ENCODE measurements at places on chromosomes 5 and 9. TPM values are rescaled to one million over a fixed set of nuclear protein-coding genes. Genes with fewer than 3 reads are reported as not detected.

DNA sequence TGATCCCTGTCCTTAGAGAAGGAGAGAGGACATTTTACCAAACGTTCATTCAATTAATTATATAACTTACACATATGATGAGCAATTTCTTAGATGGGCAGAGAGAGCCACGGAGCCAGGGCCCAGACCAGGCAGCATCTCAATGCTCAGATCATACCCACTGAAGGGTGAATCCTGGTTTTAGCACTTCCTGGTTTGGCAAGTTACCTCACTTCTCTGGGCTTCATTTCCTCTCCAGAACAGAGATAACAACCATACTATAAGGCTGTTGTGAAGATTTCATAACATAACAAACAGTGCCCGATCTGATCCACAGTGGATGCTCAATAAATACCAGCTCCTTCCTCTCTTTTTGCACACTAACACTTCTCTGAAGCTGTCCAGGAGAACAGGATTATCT is 271.1 kb downstream of the DENND1A start:
- H3K36me3 ChIP-seq, result no peaks in the 10 kb centered on the region
- H3K27me3 ChIP-seq, result no peaks in the 10 kb centered on the region
- H3K27ac ChIP-seq, result no peak overlapping the region

GRCh38 chr9:35859310-35859989 is 10.8 kb downstream of the OR13J1 start:
- H3K36me3 ChIP-seq, result no peaks in the 10 kb centered on the region
- no peaks in the 10 kb centered on the region for H3K27me3 ChIP-seq
- no peak for DNase-seq
- H3K4me1 ChIP-seq, result no peaks in the 10 kb centered on the region
- no peak overlapping the region for H3K4me3 ChIP-seq

- no peak overlapping the region for H3K27ac ChIP-seq
- no peaks in the 10 kb centered on the region for H3K36me3 ChIP-seq
- no peak for DNase-seq
- no peak overlapping the region for H3K4me3 ChIP-seq
Observed at GRCh38 chr9:25733336-25733982, 55.2 kb upstream of the TUSC1 start.

DNA sequence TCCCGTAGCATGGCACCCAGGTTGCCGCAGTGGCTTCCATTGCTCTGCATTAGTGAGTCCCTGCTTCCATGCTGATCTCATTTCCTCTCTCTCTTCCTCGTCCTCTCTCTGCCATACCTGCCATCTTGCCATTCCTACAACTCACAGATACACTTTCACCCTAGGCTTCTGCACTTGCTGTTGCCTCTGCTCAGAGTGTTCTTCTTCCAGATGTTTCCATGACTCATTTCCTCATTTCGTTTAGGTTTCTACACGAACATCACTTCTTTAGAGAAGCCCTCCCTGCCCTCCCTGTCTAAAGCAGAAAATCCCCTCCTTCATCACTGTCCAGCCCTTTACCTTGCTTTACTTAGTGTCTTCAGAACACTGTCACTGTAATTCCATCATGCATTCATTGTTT is 115.2 kb upstream of the WWC1 start:
- H3K4me1 ChIP-seq, result no peaks in the 10 kb centered on the region
- no peak overlapping the region for H3K27ac ChIP-seq
- H3K27me3 ChIP-seq, result no peaks in the 10 kb centered on the region

Gene EPB41L4B
- total RNA-seq, result 28.0 TPM

Gene PCDHGB7
- total RNA-seq, result 14.6 TPM

DNA sequence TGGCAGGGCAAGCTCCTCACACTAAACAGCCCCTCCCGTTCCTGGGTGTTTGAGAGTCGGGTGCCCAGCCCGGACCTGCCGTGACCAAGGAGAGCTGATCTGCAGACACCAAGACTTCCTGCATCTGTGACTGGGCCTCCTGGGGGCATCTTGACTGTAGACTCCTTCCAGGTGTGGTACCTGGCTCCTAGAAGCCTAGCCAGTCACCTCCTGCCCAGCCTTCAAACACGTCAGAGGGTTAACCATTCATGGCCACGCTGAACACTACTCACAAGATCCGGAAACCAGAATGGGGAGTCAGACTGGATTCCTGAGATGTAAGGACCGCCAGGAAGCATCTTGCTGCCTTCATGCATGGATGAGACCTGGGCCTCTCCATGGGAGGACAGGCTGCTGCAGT is 3.7 kb upstream of the LCN2 start:
- no peaks in the 10 kb centered on the region for H3K4me1 ChIP-seq
- H3K27ac ChIP-seq, result no peak overlapping the region
- DNase-seq, result no peak
- no peak overlapping the region for H3K4me3 ChIP-seq
- H3K27me3 ChIP-seq, result no peaks in the 10 kb centered on the region

GRCh38 chr5:55578771-55579170 is 44.0 kb upstream of the PLPP1 start:
- H3K27me3 ChIP-seq, result no peaks in the 10 kb centered on the region
- peaks cover 37% of the 10 kb centered on the region for H3K4me1 ChIP-seq

Gene OR1J2
- not detected for total RNA-seq

DNA sequence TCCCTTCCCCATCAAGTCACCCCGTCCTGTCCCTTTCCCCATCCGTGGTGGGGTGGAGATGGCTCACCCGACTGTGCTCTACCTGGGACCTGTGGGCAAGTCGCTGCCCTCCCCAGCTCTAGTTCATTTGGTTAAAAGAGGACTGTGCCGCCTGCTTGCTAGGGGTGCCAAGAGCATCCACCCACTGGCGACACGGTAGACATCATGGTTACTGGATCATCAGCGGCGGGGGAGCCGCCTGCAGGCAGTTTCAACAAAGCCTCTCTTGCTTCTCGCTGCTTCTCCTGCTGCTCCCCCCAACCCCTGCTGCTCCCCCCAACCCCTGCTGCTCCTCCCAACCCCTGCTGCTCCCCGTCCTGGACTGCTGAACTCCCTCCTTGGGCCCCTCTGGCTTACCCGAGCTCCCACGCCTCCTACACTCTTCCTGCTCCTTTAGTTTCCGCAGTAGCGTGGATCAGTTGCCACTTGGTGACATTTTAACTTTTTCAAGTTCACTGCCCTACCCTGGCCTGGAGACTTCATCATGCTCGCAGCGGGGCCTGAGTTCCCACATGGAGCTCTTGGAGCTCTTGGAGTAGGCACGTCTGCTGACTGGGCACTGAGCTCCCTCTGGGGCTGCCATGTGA is 22.0 kb upstream of the SCGB3A1 start:
- H3K27me3 ChIP-seq, result no peaks in the 10 kb centered on the region
- H3K27ac ChIP-seq, result no peak overlapping the region
- no peak for DNase-seq
- no peak overlapping the region for H3K4me3 ChIP-seq
- no peaks in the 10 kb centered on the region for H3K36me3 ChIP-seq
- H3K4me1 ChIP-seq, result no peaks in the 10 kb centered on the region

DNA sequence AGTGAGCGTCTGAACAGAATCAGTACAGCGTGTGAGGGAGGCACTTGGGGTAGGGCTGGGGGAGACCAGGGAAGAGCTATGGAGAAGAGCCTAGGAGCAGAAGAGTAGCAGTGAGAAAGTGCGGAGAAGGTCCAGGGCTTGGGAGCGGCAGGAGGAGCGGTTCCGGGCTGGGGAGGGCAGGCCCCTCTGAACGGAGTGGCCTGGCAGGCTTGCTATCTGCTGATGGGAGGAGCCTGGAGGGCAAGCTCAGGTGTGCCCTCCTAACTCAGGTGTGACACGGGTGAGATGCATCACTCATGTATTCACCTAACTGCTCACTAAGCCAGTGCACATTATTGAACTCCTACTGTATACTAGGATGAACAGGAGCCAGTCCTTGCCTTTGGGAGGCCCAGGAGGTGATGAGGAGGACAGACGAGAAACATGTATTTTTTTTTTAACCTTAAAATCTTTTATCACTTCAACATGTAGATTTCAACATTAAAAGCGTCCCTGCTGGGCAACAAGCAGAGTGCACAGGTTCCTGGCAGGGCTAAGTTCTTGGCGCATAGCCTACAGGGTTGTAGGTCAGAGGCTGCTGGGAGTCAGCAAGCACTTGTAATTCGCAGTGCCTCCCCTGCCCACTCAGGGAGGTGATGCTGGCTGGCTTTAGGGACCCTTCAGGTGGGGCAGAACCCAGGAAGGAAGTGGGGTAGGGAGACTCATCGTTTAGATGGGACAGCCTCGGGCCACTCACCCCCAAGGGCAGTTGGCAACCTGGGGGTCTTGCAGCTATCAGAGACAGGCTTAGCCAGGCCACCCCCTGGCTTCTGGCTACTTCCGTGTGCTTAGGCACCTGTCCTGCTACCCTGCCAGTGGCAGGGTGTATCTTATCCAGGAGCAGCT is 55.5 kb downstream of the TMOD1 start:
- no peak overlapping the region for H3K4me3 ChIP-seq
- DNase-seq, result peak; percentile 69
- peak overlapping the region; percentile 70 for H3K27ac ChIP-seq
- H3K27me3 ChIP-seq, result no peaks in the 10 kb centered on the region
- no peaks in the 10 kb centered on the region for H3K36me3 ChIP-seq
- H3K4me1 ChIP-seq, result peaks cover 32% of the 10 kb centered on the region

GRCh38 chr5:154534457-154535050 is 56.5 kb upstream of the HAND1 start:
- H3K4me3 ChIP-seq, result no peak overlapping the region
- H3K4me1 ChIP-seq, result no peaks in the 10 kb centered on the region
- no peak for DNase-seq
- no peaks in the 10 kb centered on the region for H3K36me3 ChIP-seq

DNA sequence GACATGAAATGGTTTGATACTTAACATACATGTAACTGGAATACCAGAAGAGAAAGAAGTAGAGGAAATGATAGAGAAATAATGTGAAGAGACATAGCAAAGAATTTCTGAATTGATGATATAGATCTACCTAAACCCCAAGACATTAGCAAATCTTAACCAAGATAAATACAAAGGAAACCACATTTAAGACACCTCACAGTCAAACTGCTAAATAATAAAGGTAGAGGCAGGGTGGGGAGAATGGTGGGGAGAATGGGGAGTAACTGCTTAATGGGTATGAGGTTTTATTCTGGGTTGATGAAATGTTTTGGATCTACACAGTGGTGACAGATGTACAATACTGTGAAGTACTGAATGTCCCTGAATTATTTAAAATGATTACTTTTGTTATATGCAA is 17.5 kb downstream of the CARNMT1 start:
- H3K4me1 ChIP-seq, result no peaks in the 10 kb centered on the region
- H3K27ac ChIP-seq, result no peak overlapping the region
- H3K36me3 ChIP-seq, result no peaks in the 10 kb centered on the region
- H3K4me3 ChIP-seq, result no peak overlapping the region

DNA sequence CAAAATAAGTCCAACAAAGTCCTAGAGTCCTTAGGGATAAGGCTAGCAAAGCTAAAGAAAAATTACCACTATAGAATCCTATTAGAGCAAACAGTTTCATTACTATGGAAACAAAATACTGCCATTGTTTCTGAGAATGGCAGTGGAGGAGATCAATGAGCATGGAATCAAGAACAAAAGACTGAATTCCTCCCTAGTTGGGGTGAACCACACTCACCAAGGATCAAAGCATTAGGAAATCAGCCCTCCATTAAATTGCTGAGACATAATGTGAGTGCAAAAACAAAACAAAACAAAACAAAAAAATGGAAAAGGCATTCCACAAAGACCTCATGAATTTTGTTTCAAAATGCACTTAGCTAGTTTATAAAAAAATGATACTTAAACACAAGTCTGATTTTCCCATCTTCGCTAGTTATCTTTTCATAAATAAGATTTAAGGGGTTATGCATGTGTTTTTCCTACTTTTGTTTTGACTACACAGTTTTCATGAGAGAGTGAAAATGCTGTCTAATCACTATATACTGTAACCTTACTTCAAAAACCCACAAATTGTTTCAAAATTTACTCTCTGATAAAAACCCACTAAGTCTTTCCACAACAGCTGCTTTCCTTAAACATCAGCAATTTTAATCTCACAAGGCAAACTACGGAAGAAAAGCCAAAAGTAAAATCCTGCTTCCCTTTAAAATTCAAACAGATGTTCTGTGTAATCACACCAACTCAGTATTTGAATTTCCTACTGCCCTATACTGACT is 9.7 kb downstream of the SERINC5 start:
- H3K4me1 ChIP-seq, result peaks cover 17% of the 10 kb centered on the region
- H3K36me3 ChIP-seq, result no peaks in the 10 kb centered on the region
- no peak overlapping the region for H3K27ac ChIP-seq

- H3K27ac ChIP-seq, result no peak overlapping the region
- H3K27me3 ChIP-seq, result no peaks in the 10 kb centered on the region
- H3K36me3 ChIP-seq, result no peaks in the 10 kb centered on the region
- DNase-seq, result no peak
Observed at GRCh38 chr5:72368271-72368670, 48.1 kb downstream of the PTCD2 start.

GRCh38 chr9:98573749-98574278 is 134.9 kb downstream of the GABBR2 start:
- H3K27ac ChIP-seq, result no peak overlapping the region
- H3K4me1 ChIP-seq, result no peaks in the 10 kb centered on the region
- H3K27me3 ChIP-seq, result no peaks in the 10 kb centered on the region
- no peak overlapping the region for H3K4me3 ChIP-seq

Gene TTC23L
- 5.4 TPM for total RNA-seq

Gene LCN15
- not detected for total RNA-seq

Gene FOXD4L6
- not detected for total RNA-seq

- no peak overlapping the region for H3K27ac ChIP-seq
- no peaks in the 10 kb centered on the region for H3K36me3 ChIP-seq
- H3K27me3 ChIP-seq, result no peaks in the 10 kb centered on the region
- H3K4me1 ChIP-seq, result no peaks in the 10 kb centered on the region
- no peak overlapping the region for H3K4me3 ChIP-seq
- no peak for DNase-seq
Observed at GRCh38 chr9:11159318-11159862, 546.6 kb upstream of the PTPRD start.

DNA sequence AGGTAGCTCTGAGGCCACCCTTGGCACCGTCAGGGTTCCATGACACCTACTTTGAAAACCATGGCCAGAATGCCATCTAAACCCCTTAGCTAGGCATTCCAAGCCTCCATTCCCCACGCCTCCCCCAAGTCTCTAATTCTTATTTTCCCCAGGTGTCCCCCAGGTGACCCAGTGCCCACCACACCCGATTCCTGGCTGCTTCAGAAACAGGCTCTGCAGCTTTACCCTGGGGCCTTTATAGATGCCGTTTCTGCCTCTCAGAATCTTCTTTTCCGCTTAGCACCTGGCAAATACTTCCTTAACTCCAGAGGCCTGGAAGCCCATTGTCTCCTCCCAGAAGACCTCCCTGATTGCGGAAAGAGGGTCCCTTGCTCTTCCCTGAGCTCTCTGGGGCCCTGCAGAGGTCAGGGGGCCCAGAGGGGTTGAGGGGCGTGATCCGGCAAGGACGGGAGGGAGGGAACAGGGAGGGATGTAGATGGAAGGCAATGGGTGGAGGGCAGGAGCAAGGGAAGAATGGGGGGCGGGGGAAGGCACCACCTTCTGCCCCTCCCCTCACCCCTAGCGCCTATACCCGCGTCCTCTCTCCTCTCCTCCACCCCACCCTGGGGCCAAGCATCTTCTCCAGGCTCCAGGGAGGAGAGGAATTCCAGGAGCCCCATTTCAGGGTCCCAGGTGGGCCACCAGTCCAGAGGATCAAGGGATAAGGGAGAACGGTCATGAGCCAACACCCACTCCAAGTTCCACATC is 12.0 kb upstream of the WDR38 start:
- no peak overlapping the region for H3K4me3 ChIP-seq
- no peaks in the 10 kb centered on the region for H3K27me3 ChIP-seq

All from tibial nerve (tissue), 4 donors.